ENCODE measurements at places on chromosomes 1 and 21. TPM values are rescaled to one million over a fixed set of nuclear protein-coding genes. Genes with fewer than 3 reads are reported as not detected.
A peak's percentile ranks its signal among the peaks of the same experiment; 100 is the strongest.

CLCNKA gene
- not detected for total RNA-seq

HIPK1 gene
- total RNA-seq, result 22.3 TPM

LCE3D gene
- not detected for total RNA-seq

S100A7 gene
- total RNA-seq, result not detected

FAM151A gene
- not detected for total RNA-seq

S1PR1 gene
- total RNA-seq, result 0.63 TPM

ITGB2 gene
- 0.09 TPM for total RNA-seq

RIPPLY3 gene
- total RNA-seq, result not detected

MEF2D gene
- 2.5 TPM for total RNA-seq

PLA2G2F gene
- total RNA-seq, result not detected

DNA sequence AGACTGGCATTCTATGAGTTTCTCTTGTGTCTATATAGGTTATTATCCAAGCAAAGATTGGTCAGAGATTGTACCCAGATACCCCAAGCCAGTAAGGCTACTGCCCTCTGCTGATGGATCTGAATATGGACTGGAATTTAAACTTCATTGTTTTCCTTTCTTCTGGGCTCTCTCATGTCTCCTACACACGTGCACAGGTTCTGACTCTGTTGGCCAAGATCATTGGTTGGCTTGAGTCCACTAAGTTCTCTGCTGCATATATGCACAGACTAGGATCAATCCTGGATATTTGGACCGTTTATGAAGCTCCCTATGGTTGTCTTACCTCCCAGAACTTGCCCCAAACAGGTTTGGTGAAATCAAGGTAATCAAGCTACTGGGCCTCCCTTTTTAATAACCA lies 69.7 kb downstream of the CC2D1B start:
- DNase-seq, result peak; percentile 32

- peak; percentile 56 for DNase-seq
These were observed 26.1 kb upstream of the SMIM12 start for GRCh38 chr1:34885405-34886247.

- no peak for DNase-seq
These were observed 16.2 kb upstream of the LRP8 start for GRCh38 chr1:53343831-53344668.

GRCh38 chr1:4418021-4418420 lies 236.4 kb upstream of the AJAP1 start:
- DNase-seq, result no peak

- peak; percentile 6 for DNase-seq
These were observed 3.2 kb downstream of the BTF3L4 start for GRCh38 chr1:52059321-52059720.

- DNase-seq, result no peak
These were observed 223.6 kb upstream of the RAB4A start for GRCh38 chr1:229047161-229047839.

DNA sequence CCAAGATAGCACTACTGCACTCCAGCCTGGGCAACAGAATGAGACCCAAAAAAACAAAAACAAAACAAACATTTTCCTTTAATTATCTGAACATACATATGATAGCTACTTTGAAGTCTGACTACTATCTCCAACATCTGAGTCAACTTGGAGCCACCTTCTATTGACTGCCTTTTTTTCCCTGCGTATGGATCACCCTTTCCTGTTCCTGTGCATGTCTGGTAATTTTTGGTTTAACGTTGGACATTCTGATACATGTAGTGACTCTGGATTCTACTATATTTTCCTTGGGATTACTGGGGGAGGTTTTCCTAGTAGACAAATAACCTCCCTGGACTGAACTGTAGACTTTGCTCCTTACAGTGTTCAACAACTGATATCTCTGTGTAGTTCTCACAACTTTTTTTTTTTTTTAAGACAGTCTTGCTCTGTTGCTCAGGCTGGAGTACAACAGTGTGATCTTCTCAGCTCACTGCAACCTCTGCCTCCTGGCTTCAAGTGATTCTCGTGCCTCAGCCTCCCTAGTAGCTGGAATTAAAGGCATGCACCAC lies 70.3 kb downstream of the KIAA0319L start:
- DNase-seq, result no peak

DNA sequence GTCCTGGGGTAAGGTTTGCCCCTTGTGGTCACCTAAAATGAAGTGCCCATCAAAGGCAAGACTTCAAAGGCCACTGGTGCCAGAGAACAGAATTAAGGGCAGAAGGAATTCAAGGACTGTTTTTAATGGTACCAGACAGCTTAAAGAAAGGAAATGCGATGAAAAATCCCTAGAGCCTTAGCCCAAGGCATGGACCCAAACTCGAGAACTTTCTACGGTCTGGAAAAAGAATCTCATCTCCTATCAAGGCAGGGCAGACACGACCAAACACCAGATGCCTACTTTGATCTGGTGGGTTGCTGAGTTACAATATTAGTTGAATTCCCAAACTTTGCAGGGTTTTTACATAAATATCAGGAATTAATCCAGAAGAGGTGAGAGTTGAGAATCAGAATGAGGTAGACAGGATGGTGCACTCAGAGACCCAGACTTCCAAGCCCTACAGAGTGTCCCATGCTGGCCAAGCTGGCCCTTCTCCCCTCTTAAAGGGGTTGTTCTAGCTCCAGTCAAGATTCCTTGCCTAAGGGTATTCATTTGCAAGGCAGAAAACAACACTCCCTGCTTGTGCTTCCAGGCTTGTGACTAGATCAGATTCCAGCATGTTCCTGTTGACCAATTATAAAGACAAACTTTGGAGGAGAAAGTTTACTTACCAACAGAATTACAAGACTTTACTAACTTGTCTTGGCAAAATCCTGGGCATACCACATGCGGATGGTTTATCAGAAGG lies 48.0 kb downstream of the EDN2 start:
- DNase-seq, result no peak

GRCh38 chr1:50959303-50959912 lies 659 bp downstream of the FAF1 start:
- peak; percentile 59 for DNase-seq

GRCh38 chr1:159612211-159612885 lies 24.7 kb downstream of the APCS start:
- DNase-seq, result no peak

DNA sequence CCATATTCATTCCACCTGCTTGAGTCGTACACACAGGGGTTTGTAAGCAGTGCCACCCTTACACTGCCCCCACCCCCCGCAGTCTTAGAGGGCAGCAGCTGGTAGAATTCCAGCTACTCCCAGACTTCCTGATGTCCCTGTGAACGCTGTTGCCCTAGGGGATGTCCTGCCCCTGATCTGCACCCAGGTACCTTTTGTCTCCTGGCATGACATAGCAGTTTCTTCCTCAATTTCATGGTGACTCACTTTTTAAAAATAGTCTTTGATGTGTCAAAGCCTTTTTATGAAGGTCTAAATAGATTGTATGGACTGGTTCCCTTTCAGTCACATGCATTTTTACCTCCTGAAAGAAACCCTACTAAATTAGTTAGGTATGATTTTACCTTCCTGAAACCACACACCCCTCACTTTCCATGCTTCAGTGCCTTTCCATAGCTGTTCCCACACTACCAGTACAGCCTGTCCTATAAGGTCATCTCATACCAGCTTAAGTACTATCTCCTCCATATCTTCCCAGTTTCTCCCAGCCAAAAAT lies 76.4 kb downstream of the ST3GAL3 start:
- DNase-seq, result peak; percentile 65

DNA sequence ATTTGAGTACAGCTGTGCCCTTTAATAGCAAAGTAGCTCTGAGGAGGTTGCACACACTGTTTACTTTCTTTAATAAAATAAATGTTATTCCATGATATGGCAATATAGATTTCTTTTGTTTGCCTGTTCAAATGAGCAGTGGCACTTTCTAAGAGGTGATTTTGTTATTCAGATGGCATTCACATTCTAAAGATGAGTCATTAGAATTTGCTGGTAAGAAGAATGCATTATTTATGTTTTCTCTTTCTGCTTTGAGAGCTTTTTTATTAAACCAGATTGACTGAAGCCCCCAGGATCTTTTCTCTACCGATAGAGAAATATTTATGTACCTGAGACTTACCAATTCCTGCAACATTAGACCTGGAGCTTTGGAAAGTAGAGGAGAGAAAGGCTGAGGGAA lies 11.2 kb upstream of the LEPR start:
- no peak for DNase-seq

- no peak for DNase-seq
These were observed 1.4 kb upstream of the EVI5 start for GRCh38 chr1:92786111-92786901.
